ENCODE measurements at places on chromosomes 7 and 10.

- DNase-seq: no peak
Observed at GRCh38 chr7:68420342-68421192, 1177.7 kb upstream of the AUTS2 start.

DNA sequence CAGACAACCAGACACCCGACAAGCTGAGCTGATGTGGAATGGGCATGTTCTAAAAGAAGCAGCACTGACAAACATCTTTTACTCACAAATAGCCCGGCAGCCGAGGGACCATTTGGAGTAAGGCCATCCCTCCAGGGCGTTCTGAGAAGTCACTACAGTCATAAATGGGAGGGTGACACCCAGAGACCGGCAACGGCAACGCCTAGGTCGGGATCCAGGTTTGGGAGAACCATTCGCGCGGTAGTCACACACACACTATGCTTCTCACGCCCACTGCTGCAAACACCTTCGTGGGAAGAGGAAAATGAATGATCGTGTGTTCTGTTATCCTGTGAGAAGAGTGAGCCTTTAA lies 9.8 kb downstream of the TNS3 start:
- DNase-seq: no peak

- peak; percentile 45 for DNase-seq
Observed at GRCh38 chr7:85469446-85470010, 282.7 kb upstream of the SEMA3D start.

GRCh38 chr7:117347962-117348672 lies 25.3 kb upstream of the WNT2 start:
- DNase-seq: no peak

- no peak for DNase-seq
Observed at GRCh38 chr10:26368463-26368862, 69.7 kb upstream of the APBB1IP start.

- DNase-seq: peak; percentile 43
Observed at GRCh38 chr7:131328377-131329175, 900 bp downstream of the MKLN1 start.

DNA sequence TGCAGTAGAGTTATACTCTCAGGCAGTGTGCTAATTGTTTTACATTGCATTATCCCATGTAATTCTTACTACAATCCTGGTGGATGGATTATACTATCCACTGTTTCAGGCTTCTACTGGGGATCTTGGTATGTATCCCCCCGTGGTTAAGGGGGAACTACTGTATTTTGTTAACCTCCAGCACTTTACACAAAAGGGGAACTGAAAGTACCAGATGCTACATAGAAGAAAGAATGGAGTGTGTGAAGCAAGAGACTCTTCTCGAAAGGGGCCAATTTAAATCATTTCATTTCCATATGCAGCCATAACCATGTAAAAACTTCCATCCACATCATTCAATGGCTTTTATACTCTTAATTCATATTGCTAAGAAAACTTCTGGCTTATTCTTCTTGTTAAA lies 69.4 kb downstream of the C1GALT1 start:
- DNase-seq: no peak

DNA sequence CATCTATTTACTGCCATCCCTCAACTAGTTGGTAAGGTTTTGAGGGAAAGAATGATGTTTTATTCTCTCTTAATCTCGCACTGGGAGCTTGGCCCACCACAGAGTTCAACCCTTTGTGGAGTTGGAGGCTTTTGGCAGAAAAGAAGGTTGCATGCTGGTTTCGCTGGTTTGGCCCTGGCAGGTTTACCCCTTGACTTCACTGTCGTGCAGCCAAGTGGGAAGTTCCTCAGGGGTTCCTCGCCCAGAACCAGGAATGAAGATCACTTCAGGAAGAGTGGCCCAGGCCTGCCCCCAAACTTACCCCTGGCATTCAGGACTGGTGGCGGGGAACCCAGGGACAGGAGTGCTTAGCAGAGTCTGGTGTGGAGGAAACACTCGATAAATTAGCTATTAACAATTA lies 103.1 kb upstream of the LYZL2 start:
- no peak for DNase-seq

- no peak for DNase-seq
Observed at GRCh38 chr7:139259142-139259541, 28.1 kb downstream of the UBN2 start.

DNA sequence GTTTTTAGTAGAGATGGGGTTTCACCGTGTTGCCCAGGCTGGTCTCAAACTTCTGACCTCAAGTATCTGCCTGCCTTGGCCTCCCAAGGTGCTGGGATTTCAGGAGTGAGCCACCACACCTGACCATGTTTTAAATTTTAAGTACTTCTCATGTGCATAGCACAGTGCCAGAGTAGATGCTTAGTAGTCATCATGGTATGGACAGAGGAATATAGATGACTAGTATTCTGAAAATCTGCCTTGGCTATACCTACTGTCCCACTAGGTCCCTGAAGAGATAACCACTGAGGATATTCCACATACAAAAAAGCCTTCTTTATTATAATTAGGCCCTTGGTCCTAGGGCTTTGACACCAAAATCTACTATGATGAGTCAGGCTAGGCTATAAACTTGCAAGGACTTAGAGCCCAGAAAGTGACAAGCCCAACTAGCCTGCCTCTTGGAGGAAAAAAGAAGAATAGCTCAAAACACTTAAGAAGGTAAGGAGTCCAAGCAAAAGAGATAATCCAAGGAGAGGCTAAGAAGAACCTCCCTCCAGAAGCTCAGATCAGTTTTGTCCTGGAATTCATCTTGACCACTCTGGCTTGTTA lies 34.0 kb downstream of the LUC7L2 start:
- peak; percentile 2 for DNase-seq

DNA sequence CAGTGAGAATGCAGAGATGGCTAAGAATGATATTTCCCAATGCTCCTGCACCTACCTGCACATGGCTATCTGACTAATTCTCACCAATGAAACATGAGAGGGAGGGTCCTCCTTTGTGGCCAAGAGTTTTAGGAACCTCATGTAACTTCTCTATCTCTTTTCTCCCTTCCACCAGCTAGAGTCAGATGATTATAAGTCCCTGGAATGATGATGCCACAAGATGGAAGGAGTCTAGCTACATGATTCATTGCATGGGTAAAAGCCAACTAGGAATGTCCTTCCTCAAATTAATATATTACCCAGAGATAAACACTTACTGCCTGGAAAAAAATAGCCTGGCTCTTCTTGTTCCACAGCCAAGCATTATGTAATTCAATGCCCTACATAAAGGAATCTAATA lies 55.1 kb upstream of the AASS start:
- DNase-seq: peak; percentile 9

- no peak for DNase-seq
Observed at GRCh38 chr10:125169279-125169678, 8.9 kb upstream of the CTBP2 start.

- no peak for DNase-seq
Observed at GRCh38 chr7:42693722-42694121, 218.1 kb downstream of the C7orf25 start.

GRCh38 chr10:91210435-91210834 lies 10.0 kb upstream of the PCGF5 start:
- DNase-seq: no peak
